ENCODE measurements at places on chromosomes 2 and 18. TPM values are rescaled to one million over a fixed set of nuclear protein-coding genes. Genes with fewer than 3 reads are reported as not detected.
A peak's percentile ranks its signal among the peaks of the same experiment; 100 is the strongest.

The DSG4 gene
- total RNA-seq: not detected

DNA sequence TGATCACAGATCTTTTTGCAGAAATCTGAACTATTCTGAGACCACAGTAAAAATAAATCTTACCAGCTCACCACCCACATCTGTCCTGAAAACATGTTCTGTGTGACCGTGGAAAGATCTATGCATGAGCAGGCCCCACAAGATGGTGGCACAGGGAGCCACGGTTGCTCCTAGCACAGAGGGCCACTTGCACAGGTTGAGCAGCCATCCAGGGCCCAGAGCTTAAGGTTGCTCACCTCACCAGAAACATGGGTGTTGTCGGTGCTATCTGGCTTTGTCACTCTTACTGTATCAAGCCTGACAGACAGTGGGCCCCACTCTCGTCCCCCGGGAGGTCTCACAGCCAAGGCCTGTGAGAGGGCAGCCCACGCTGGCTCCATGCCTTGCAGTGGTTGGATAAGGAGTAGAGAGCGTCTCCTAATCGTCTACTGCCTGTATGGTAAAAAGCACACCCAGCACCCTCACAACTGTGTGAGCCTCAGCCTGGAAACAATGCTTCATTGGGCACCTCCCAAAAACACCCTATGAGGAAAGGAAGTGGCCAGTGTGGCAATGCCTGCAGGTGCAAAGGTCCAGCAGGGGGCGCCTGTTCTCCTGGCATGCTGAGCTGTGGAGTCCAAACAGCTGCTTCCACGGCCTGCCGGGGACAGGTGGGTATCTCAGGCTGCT, 19.6 kb downstream of the TUBB6 start:
- DNase-seq: peak; percentile 94

The MFSD2B gene
- 0.55 TPM for total RNA-seq

The CERKL gene
- not detected for total RNA-seq

DNA sequence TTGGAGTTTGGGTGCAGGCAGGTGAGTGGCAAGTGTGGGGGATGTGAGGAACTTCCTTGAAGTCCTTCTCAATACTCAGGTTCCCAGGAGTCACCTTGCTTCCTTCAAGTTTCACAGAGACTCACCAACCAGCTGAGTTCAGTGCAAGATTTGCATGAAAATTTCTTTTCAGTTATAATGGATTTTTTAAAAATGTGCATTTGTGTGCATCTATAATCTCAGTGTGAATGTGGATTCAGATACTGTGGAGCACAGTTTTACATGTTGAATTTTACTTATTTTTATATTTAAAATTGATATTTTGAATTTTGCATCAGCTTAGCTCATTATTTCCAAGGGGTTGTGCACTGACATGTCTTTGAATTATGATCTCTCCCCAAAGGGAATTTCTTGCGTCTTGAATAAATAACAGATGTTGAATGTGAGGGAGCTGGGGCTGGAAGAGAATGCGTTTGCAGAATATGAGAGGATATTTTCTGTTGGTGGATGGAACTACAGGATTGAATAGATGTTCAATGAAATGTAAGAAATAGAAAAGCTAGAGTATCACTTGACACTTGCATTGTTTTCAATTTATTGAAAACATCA, 184.3 kb downstream of the RPRM start:
- no peak for DNase-seq

The CPLX4 gene
- not detected for total RNA-seq

- no peak for DNase-seq
Measured at GRCh38 chr18:38241216-38241615, 675.6 kb upstream of the CELF4 start.

DNA sequence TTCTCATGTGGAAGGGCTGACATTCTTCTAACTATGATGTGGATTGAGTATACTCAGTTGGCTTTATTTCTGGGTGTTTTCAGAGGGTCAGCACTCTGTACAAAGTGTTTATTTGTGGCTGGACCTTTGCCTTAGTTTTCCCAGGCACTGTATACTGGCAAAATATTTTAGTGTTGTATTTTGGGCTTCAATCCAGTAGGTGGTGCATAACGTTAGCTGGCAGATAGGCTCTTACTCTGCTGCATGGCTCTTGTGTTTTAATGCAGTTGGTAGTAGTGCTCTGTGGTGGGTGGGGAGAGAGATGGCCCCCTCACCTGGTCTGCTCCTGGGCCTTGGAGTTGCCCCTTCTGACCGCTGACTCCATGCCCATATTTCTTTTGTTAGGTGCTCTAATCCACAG, 75.6 kb upstream of the REG3A start:
- no peak for DNase-seq

DNA sequence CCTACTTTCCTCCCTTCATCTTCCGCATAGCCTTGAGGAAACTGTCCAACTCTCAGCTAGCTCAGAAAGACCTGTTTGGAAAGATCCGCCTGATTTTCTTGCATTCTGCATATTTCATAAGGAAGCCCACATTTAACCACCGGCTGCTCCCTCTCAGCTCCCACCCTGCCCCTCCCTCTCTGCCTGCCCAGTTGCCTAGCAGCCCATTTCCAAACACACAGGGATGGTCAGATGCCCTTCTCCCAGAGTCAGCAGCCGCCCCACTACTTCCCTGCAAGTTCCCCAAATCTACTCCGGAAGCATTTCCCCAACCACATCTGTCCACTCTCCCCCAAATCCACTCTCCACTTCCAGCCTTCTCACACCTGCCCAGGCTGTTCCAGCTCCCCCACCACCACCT, 96.0 kb downstream of the TNS1 start:
- no peak for DNase-seq

- DNase-seq: no peak
Measured at GRCh38 chr2:218518876-218519275, 49.3 kb downstream of the USP37 start.

All from WTC11 (cell line).